H4 (cell line): ENCODE measurements at places on chromosomes 16 and 17. TPM values are rescaled to one million over a fixed set of nuclear protein-coding genes. Genes with fewer than 3 reads are reported as not detected.

The LRRC75A gene
- total RNA-seq = 0.39 TPM in 1 of 2 replicates, not detected in the other

The SMTNL2 gene
- total RNA-seq = 0.08 TPM in 1 of 2 replicates, not detected in the other

DNA sequence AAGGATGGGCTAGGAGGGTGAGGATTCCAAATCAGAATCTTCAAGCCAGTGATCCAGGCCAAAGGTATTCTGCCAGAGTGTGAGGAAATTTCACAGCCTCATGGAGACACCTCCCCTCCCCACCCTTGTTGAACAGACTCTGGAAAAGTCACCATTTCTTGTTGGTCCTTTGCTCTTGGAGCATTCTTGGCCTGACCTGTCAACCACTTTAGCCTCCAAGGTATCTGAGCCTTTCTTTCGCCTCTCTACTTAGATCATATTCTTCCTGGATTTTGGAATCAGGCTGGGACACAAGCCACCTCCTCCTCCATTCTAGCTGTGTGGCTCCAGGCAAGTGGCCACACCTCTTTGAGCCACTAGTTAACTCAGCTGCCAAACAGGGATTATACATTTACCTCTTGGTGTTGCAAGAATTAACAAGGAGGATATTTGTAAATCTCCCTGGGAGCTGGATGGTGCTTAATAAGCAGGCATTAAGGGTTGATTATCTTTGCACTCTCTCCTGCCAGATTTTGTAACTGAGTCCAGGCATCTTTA lies 193.5 kb downstream of the WWOX start:
- DNase-seq = no peak

DNA sequence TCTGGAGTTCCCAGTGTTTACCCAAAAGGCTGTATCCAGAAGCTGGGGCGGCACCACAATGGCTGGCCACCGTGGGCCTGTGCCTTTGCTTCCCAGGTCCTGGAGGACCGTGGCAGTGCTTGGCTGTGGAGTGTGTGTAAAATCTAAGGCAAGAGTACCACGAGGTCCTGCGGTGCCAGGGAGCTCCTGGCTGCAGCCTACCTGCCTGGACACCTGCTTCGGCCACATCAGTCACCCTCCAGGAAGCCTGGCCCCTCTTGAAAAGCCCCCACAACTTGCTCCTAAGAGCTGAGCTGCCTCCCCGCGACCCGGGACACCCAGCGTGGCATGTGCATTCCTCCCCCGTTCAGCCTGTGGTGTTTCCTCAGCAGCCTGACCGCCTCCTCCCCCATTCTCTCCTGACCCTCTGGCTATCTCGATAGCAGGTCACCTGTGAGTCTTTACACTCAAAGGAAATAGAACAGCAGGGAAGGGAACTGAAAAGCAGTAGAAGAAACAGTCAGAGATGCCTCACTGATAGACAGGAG lies 7.9 kb downstream of the TIMM22 start:
- no peak for DNase-seq

DNA sequence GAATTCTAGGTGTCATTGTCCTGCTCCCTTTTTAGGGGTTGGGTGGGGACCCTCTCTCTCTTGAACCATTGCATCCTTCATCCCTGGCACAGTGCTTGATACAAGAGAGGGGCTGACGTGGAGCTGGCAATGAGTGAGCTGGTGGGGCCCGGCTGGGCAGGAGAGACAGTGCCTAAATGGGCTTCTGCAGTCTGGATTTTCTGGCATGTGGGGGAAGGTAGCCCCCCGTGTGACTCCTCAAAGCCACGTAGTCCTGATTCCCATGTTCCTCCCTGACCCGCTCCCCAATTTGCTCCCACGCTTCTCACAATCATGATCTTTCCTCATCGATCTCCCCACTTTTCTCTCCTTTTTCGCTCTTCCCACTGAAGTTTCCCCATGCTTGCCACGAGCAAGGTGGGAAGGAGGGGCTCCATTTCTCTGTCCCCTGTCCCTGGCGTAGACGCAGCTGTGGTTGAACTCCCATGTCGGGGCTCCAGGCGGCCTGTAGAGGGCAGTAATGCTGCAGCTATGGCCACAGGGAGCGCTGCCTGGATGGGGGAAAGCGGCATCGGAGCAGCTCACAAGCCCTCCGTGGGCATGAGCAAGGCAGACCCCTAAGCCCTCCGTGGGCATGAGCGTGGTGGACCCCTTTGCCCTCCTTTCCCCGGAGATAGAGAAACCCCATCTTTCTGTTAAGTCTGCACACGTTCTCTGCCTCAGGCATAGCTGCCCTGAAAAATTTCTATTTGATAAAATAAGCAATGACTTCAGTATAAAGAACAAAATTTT lies 47.5 kb downstream of the HAPSTR1 start:
- no peak for DNase-seq
